Mesothelial cell of epicardium (in vitro differentiated cells): ENCODE measurements at places on chromosomes 1 and 21.

GRCh38 chr1:9071554-9072235, 2.3 kb upstream of the SLC2A5 start:
- no peak for DNase-seq

GRCh38 chr1:43584204-43584603, 53.5 kb downstream of the PTPRF start:
- no peak for DNase-seq

- DNase-seq: no peak
Measured at GRCh38 chr1:241271427-241271826, 85.6 kb downstream of the RGS7 start.

DNA sequence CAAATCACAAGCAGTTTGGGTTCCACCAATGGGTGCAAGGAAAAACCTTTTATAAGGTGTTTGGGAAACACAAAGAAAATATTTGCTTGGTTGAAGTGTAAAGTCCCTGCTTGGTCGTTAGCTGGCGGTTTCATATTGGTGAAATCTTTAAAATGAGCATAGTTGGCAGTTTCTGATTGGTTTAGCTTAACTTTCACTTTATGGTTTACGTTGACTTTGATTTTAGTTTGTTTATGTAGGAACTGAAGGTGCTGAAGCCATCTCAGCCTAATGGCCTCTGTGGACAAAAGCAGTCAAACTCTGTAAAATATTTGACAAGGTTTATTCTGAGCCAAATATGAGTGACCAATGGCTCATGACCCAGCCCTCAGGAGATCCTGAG, 76.6 kb upstream of the PPM1J start:
- no peak for DNase-seq

DNA sequence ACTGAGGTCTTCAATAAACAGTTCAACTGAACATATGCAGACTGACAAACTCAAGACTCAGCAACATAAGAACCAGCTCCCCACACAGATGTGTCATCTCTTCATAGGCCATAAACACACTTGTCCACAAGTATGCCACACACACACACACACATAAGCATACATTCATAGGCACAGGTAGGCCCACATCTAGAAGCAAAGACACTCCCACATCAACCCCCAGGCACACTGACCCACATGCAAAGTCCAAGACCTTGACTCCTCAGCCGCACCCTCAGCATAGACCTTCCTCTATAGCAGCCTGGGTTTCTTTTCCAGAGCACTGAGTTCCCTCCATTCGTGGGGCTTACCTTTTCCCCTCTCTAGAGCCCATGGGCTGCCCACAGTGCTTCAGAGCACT, 1.4 kb downstream of the LAD1 start:
- DNase-seq: no peak

DNA sequence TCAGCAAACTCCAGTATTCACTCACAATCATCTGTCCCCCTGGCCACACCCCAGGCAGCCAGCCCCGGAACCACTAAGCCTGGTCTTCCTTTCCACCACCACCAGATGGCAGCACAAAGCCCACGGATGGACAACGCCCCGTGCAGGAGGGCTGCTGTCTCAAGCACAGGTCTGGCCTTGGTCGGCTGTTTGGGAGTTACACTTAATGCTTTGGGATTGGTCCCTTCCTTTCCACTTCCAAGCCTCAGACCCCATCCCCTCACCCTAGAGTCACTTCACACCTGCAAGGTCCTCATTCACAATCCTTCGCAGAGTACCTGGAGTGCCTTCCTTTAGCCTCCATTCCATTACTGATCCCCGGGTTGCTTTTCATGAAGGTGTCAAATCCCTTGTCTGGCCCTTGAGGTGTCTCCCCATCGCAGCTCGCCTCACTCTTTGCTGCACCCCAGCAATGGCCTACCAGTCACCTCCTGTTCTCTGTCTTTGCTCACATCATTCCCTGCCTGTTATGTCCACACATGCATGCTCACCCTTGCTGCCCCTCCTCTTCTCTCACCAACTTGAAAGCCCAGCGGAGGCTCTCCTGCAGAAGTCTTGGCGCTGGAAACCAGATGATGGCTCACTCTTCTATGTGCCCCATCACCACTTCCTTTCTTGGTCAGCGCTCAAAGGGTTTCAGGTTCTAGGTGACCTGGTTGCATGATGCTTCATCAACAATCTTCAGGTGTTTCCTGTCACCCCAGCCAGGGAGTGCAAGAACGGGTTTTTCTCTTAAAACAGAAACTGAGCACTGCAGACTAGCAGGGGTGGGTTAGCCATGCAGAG, 24.9 kb upstream of the KCNA2 start:
- DNase-seq: peak; percentile 67

DNA sequence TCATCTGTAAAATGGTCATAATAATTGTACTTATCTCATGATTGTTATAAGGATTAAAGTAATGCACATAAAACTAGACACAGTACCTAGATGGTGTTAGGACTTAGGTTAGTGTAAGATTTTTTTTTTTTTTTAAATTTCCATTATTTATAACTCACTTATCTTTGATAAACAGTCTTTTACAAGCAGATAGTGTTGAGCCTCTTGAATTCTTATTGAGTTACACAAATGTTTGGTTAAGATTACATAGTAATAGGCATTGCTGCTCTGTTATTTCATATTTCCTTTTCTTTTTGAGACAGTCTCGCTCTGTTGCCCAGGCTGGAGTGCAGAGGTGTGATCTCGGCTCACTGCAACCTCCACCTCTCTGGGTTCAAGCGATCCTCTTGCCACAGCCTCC, 15.4 kb downstream of the MRPS6 start:
- DNase-seq: no peak

DNA sequence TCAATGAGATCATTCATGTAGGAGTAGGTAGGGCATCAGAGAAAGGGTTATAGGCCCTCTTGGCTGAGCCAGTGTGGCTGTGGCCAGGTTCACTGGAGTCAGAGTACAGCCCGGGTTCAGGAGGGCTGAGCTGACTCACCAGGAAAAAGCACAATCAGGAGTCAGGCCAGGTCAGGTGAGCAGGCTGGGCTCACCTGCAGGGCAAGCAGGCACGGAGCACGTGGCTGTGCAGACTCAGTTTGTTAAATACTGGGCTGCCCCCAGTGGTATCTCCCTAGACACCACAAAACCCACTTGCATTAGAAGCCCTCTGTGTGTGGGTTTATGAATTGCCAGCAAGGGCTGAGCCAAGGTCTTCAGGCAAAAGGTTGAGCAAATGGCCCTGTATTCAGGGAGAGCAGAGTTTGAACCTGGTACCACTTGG, 122.1 kb upstream of the SERBP1 start:
- DNase-seq: no peak

DNA sequence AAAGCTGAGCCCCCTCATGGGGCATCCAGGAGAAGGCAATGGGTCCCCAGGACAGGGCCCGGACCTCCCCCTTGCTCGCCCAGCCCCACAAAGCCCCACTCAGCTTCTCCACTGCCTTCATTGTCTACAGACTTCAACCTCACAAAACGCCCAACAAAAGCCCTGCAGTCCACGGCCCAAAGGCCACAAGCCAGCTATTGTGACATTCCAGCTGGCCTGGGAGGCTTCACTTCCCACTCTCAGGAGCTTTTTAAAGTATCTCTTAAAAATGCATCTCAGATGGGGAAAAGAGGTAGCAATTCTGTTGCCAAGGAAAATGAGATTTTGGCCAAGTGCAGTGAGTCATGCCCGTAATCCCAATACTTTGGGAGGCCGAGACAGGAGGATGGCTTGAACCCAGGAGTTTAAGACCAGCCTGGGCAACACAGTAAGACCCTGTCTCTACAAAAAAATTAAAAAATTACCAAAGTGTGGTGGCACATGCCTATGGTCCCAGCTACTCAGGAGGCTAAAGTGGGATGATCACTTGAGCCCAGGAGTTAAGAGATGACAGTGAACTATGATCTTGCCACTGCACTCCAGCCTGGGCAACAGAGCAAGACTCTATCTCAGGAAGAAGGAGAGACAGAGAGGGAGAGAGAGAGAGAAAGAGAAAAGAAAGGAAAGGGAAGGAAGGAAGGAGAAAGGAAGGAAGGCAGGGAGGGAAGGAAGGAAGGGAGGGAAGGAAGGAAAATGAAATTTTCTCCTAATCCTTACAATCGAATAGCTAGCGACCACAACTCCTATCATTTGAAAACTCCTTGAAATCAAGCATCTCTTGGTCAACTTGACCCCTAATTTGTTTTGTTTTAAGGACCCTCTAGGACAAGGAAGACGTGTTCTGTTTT, 31.4 kb upstream of the TARDBP start:
- no peak for DNase-seq

DNA sequence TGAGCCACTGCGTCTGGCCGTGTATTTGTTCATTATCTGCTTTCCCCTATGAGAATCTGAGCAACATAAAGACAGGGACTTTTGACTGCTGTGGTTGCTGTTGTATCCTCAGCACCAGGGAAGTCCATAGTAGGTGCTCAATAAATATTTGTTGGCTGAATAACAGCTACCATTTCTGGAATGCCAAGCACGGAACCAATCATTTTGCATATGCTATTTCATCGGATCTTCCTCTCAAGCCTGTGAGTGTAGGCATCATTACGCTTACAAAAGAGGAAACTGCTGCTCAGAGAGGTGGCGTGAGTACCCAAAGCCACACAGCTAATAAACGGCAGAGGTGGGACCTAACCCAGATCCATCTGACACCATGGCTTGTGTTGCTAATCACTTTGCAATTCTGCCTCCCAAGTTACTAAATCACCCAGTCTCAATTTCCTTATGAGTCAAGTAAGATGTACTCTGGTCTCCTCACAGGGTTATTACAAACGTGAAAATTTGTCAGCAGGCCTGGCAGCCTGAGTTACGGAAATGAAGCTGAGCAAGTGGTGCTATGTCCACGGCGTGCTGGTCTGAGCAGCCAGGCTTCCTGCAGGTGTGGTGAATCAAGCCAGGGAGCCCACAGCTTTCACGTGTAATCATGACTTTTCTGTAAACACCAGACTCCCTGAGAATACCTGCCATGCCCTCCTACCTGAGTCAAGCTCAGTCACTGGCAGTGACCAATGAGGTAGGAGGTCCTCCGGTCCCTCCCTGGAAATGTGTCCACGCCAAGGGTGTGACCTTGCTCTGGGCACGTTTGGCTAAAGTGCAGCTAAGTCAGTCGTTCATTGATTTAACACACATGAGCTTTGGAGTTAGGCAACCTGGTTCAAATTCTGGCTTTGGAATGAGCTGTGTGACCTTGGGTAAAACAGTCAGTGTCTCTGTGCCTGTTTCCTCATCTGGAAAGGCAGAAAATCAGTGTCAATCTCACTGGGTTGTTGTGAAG, 4.8 kb upstream of the RHCE start:
- no peak for DNase-seq

- no peak for DNase-seq
Measured at GRCh38 chr1:193448682-193449461, 262.5 kb upstream of the B3GALT2 start.

DNA sequence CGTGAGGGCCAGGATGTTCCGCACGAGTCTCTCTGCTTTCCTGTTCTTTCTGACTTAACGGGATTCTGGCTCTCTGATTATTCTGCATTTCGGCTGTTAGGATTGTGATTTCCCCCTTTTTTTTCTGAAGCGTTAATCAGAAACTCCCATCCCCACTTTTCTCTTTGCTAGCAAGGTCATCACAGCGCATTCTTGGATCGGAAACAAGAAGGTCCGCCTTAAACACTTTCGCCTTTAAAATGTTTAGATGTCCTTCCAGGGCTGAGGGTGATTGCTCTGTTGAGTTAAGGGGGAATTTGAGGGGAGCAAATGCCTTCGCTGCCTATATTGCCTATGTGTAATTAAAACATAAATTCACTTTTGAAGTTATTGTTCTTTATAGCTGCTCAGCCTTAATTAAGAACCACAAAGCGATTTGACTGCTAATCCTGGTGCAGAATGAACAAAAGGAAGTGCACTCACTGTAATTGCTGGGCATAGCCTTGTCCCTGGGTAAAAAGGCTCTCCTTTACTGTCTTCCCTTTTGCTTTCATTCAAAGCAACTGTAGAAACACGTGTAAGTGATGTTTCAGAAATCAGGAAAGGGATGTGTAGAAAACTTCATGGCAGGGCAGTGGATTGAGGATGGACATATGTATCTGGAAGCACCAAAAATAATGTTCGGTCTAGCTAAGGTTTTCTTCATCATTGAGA, 1.2 kb downstream of the LAMC1 start:
- DNase-seq: no peak
